CD4-positive, alpha-beta T cell treated with Interferon gamma for 1 hour (primary cell): ENCODE measurements at places on chromosomes 2 and 18.

DNA sequence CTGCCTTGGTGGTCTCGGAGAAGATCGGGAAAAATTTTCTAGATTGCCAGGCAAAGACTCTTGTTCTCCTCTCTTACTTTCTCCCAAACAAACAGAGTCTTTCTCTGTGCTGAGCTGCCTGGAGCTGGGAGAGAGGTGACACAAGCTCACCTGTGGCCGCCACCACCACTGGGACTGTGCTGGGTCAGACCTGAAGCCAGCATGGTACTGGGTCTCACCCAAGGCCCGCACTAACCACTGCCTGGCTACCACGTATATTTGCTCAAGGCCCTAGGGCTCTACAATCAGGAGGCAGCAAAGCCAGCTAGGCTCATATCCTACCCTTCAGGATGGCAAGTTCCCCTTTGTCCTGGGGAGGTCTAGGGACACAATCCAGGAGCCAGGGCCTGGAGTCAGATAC lies 312.2 kb downstream of the DLGAP1 start:
- no peak for DNase-seq

DNA sequence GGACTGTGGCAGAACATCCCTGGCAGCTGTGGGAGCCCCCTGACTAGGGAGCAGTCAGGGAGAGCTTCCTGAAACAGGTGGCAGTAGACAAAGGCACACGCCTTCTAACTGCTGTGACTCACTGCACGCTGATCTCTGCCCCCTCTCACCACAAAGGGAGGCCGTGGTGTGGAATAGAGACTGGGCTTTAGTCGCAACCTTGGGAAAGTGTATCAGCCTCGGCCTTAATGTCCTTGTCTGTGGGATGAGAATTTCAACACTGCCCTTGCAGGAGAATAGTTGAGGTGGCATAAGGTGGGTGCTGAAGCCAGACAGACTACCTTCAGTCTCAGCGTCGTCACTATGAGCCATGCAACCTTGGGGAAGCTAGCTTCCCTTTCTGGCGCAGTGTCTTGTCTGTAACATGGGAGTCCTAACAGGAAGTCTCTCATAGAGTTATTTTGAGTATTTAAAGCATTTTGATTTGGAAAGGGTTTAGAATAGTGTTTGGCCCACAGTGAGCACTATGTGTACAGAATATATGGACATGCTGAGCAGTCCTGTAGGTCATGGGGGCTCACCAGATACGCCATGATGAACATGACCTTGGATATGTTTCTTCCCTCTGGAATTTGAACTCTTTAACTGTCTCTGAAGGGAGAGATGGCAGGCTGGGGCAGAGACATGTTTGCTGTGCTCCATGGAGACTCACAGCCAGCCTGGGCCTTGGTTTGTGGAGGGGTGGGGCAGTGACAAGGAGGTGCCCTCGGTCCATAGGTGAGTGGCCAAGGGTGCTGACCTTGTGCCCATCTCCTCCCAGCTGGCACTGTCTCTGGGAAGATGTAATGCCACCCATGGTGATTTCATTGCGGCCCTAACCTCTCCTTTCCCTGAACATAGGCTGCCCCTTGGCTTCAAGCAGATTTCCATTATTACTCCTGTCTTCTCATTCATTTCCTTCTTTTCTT lies 29.5 kb upstream of the SMAD7 start:
- no peak for DNase-seq

- no peak for DNase-seq
Observed at GRCh38 chr2:154713675-154714074, 15.2 kb downstream of the KCNJ3 start.

- DNase-seq = no peak
Observed at GRCh38 chr2:42429352-42429751, 64.4 kb downstream of the KCNG3 start.

DNA sequence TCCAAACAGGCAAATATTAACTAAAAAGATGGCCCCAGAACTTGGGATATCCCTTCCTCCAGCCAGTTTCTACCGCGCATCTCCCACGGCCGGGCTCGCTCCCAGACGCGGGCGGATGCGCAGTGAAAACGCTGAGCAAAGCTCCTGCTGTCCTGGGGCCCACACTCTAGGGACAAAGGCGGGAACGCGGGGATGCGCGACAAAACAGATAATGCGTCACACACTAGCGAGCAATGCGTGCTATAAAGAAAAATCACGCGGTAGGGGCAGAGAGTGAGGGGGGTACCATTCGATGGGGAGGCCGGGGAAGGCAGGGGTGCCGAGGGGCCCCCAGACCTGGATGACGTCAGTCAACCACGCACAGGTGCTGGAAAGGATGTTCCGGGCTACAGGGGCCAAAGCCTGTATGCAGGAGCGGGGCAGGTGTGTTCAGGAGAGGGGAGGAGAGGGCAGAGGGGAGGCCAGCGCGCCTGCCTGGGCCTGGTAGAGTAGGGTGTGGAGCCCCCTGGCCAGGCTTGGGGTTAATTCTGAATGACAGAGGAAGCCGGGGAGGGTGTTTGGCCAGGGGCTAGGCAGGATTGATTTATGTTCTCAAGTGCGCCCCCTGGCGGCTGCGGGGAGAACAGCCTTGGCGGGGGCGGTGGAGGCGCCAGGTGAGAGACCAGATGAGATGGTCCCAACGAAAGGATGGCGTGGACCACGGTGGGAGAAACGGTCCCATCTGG lies 14.9 kb upstream of the ITM2C start:
- peak; percentile 58 for DNase-seq

DNA sequence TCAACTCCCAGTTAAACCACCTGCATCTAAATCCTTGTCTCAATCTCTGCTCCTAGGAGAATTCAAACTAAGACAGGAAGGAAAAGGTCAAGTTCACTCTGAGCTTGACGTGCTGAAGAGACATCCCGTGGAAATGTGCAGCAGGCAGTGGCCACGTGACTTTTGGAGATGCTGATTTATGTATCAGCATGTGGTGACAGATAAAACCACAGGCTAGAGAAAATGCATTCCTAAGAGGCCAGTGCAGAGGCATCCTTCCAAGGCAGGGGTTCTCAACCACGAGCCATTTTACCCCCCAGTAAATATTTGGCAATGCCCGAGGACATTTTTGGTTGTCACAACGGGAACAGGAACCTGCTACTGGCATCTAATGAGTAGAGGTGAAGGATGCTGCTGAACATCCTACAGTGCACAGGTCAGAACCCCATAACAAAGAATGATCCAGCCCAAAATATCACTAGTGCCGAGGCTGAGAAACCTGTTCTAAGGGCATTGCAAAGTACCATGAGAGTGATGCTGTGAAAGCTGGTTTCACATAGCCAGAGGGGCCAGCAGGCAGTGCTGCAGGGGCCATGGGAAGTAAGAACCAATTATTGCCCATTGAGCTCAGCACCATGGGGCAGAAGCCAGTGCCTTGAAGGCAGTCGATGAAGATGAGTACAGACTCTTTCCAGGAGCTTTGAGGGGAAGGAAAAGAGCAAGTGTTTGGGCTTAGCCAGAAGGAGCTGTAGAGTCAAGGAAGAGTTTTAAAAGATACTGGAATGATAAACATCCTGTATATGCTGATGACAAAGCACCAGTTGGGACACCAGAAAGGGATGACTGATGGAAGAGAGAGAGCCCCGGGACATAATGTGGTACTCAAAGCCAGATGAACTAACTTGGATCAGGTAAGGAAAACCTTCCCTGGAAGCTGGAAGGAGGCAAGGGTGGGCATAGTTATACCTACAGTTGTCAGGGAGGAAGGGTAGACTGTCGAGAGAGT lies 174.6 kb downstream of the HAUS1 start:
- DNase-seq = no peak

DNA sequence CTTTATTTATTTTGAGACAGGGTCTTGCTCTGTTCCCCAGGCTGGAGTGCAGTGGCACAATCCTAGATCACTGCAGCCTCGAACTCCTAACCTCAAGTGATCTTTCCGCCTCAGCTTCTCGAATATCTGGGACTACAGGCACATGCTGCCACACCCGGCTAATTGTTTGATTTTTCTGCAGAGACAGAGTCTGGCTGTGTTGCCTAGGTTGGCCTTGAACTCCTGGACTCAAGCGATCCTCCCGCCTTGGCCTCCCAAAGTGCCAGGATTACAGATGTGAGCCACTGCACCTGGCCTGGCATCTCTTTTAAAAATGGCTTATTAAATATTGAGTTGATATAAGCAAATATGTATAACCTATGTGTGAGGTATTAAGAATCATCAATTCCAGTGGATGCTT lies 209.5 kb downstream of the FAM210A start:
- no peak for DNase-seq
